ENCODE measurements at places on chromosomes 12 and 14. TPM values are rescaled to one million over a fixed set of nuclear protein-coding genes. Genes with fewer than 3 reads are reported as not detected.

Gene DCD
- total RNA-seq = not detected

Gene GLS2
- 1.2 TPM for total RNA-seq

Gene RPL36AL
- 284 TPM for total RNA-seq

Gene MYL2
- total RNA-seq = not detected

Gene PWP1
- total RNA-seq = 30.1 TPM

Gene TMEM229B
- total RNA-seq = 1.2 TPM

Gene GALNT9
- 1.8 TPM for total RNA-seq

Gene KCNK13
- not detected for total RNA-seq

Gene CCDC88C
- 17.7 TPM for total RNA-seq

DNA sequence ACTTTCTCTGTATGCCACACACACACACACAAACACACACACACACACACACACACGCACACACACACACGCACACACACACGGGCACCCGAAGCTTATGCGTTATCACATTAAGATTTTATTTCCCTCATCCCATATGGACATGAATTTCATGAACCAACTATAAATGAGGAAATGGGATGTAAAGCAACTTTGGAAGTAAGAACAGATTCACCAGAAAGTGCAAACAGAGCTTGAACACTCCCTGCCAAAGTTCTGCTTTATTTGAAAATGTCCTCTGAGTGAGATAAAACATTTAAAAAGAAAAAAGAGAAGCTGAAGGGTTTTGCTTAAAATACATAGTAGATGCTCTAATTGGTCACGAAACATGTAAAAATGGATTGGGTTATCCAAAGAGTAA, 90.4 kb upstream of the OTX2 start:
- H3K4me3 ChIP-seq = no peak overlapping the region
- no peak for DNase-seq
- no peak overlapping the region for H3K27ac ChIP-seq
- no peaks in the 10 kb centered on the region for H3K27me3 ChIP-seq
- no peaks in the 10 kb centered on the region for H3K36me3 ChIP-seq

- H3K4me1 ChIP-seq = peaks cover 5% of the 10 kb centered on the region
- no peaks in the 10 kb centered on the region for H3K36me3 ChIP-seq
- H3K27ac ChIP-seq = peak overlapping the region; percentile 73
- H3K27me3 ChIP-seq = no peaks in the 10 kb centered on the region
- H3K4me3 ChIP-seq = no peak overlapping the region
These were observed 164.5 kb upstream of the E2F7 start for GRCh38 chr12:77229640-77230442.

DNA sequence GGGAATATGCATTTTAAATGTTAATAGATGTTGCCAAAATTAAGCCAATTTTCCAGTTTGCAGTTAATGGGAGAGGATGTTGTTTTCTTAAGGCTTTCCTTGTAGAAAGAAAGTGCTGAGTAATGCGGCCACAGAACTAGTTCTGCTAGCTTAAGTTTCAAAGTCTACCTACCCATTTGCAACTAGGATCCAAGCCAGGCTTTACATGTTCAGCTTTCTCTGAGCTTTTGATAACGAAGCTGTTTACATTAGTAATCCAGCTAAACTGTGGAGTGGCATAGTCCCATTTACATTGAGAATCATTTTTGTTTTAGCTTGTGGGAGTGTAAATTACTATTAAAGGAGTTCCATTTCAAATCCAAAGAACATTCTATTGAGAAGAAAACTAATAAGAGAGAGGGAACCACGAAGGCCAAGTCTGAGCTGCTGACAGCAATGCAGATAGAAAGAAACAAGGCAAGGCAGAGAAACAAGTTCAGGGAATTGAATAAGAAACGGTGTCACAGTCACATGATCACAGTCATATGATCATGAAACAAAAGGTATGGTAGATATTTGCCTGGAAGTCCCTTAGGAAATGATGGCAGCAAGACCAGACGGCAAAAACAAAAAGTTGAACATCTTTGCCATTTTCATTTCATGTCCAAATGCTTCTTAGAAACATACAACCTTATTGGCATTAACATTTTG, 274.9 kb downstream of the PAWR start:
- H3K4me1 ChIP-seq = peaks cover 1% of the 10 kb centered on the region
- H3K36me3 ChIP-seq = no peaks in the 10 kb centered on the region

GRCh38 chr12:109994401-109995175, 1.6 kb downstream of the GIT2 start:
- no peak for DNase-seq
- no peaks in the 10 kb centered on the region for H3K36me3 ChIP-seq
- no peak overlapping the region for H3K27ac ChIP-seq
- H3K27me3 ChIP-seq = no peaks in the 10 kb centered on the region
- H3K4me1 ChIP-seq = peaks cover 2% of the 10 kb centered on the region

- H3K4me1 ChIP-seq = no peaks in the 10 kb centered on the region
- H3K27me3 ChIP-seq = no peaks in the 10 kb centered on the region
- no peak overlapping the region for H3K27ac ChIP-seq
- no peak for DNase-seq
These were observed 933.8 kb downstream of the TMEM121 start for GRCh38 chr14:106459971-106460730.

DNA sequence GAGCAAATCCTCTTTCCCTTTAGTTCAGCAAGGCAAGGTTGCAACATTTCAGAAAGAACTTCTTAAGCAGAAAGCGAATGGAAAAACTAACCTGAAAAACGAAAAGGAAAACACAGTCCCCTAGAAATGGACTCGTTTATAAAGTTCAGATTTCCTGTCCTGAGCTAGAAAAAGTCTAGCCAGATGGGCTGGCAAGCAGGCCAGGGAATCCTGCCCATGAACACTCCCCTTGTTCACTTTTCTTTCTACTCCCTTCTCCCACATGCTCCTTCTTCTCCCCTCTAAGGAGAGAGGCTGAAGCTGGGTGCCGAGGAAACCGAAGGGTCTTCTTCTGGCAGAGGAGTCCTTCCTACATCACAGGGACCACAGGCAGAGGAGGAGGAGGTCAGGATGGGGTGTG, 27.1 kb downstream of the LTBP2 start:
- no peak for DNase-seq
- no peaks in the 10 kb centered on the region for H3K36me3 ChIP-seq
- H3K4me3 ChIP-seq = no peak overlapping the region
- H3K27me3 ChIP-seq = no peaks in the 10 kb centered on the region
- peaks cover 41% of the 10 kb centered on the region for H3K4me1 ChIP-seq
- H3K27ac ChIP-seq = peak overlapping the region; percentile 67

DNA sequence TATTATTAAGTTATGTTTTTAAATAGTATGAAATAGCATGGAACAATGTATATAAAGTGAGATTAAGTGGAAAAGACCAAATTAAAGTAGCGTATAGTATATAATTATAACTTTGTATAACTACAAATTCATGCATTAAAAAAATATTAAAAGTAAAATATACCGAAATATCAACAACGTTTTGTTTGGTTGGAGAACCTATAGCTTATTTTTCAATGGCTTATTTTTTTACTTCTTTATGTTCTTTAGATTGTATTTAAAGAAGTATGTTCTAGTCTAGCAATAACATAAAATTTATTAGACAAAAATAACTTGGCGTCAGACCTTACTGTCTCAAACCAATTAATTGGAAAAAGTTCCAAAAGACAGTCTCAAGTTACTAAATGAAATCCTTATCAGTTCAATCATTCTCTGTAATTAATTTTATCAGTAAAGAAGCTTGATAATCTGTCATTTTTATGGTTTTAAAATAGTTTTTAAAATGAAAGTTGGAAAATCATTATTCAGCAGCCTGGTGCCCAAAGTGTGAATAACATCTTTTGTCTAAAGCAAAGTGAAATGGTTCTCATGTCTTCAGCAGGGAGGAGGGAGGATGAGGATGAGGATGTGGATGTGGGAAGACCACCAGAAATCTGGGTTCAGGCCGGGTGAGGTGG, 46.7 kb downstream of the IRAK3 start:
- H3K27ac ChIP-seq = no peak overlapping the region
- H3K36me3 ChIP-seq = no peaks in the 10 kb centered on the region
- no peak for DNase-seq
- H3K4me1 ChIP-seq = no peaks in the 10 kb centered on the region

GRCh38 chr12:1346126-1346525, 248.3 kb downstream of the FBXL14 start:
- no peaks in the 10 kb centered on the region for H3K36me3 ChIP-seq
- no peaks in the 10 kb centered on the region for H3K27me3 ChIP-seq
- H3K27ac ChIP-seq = no peak overlapping the region
- H3K4me3 ChIP-seq = no peak overlapping the region

- H3K27me3 ChIP-seq = no peaks in the 10 kb centered on the region
- H3K36me3 ChIP-seq = no peaks in the 10 kb centered on the region
- no peak for DNase-seq
- H3K4me3 ChIP-seq = no peak overlapping the region
- no peak overlapping the region for H3K27ac ChIP-seq
These were observed 35.2 kb upstream of the TXNRD1 start for GRCh38 chr12:104180374-104180773.

GRCh38 chr14:95547626-95548327, 12.9 kb downstream of the GLRX5 start:
- no peak overlapping the region for H3K4me3 ChIP-seq

DNA sequence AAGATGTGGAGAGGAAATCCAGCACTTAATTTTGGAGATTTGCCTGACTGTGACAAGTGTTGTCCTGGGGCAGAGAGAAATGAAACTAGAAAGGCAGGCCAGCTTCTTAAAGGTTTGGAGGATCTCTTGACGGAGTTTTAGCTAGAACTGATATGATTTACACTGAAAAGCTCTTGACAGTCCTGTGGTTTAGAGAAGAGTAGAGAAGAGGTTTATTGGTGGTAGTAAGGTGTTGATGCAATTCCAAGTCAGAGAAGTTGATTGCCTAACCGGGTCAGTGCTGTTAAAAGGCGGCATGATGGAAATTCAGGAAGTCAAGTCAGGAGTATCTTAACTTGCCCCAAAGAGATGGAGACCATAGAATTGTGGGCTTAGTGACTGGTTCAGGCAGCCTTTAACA, 89.0 kb upstream of the TRAF3 start:
- no peak overlapping the region for H3K4me3 ChIP-seq
- DNase-seq = no peak
- H3K27me3 ChIP-seq = no peaks in the 10 kb centered on the region
- H3K27ac ChIP-seq = no peak overlapping the region
- no peaks in the 10 kb centered on the region for H3K36me3 ChIP-seq
- no peaks in the 10 kb centered on the region for H3K4me1 ChIP-seq

DNA sequence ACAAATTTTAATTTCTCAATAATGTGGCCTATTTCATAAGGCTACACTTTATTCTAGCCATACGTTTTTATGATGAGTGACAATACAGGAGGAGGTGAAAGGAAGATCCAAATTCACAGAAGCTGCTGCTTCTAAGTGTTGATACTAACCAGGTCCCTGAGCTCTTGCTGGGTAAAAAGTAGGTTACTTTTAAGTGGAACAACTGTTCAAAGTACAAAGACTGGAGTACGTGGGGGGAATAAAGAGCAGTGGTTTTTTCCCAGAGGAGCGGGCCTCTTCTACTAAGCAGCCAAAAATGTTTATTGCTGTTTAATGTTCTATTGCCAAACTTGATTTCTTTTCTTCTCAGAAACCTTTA, 301.8 kb downstream of the AEBP2 start:
- no peaks in the 10 kb centered on the region for H3K27me3 ChIP-seq
- no peak overlapping the region for H3K27ac ChIP-seq
- DNase-seq = no peak
- no peak overlapping the region for H3K4me3 ChIP-seq

DNA sequence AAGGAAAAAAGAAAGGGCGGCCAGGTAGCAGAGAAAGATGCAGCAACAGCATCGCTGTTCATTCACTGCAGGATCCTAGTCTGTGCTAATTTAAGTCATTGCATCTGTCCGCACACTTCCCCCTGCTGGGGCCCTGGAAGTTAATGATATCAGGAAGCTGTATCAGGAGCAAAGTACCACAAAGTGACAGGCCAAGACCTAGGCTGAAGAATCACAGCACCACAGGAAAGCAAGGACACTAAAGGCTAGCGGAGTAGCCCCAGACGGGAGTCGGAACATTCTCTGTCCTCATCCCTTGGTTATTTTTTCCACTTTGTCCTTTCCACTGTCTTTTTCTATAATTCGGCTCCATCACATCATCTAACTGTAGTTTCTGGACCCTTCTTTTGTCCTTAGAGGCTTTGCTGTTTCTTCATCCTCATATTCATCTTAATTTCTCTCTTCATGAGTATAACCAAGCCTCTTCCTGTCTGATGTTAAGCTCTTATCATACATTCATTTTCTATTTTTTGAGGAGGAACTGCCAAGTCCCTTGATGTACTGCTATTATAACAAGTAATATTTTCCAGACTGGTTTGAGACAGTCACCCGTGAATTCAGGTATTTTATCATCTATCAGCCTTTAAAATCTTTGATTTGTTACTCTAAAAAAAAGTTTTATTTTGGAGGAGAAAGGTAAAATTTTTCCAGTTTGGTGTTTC, 28.3 kb downstream of the DUSP16 start:
- H3K36me3 ChIP-seq = no peaks in the 10 kb centered on the region
- H3K4me1 ChIP-seq = peaks cover 14% of the 10 kb centered on the region
- H3K27ac ChIP-seq = no peak overlapping the region
- DNase-seq = no peak

- H3K4me3 ChIP-seq = no peak overlapping the region
- H3K4me1 ChIP-seq = no peaks in the 10 kb centered on the region
- no peak for DNase-seq
- no peak overlapping the region for H3K27ac ChIP-seq
- H3K27me3 ChIP-seq = no peaks in the 10 kb centered on the region
- no peaks in the 10 kb centered on the region for H3K36me3 ChIP-seq
These were observed 78.4 kb downstream of the FGD4 start for GRCh38 chr12:32477714-32478113.

DNA sequence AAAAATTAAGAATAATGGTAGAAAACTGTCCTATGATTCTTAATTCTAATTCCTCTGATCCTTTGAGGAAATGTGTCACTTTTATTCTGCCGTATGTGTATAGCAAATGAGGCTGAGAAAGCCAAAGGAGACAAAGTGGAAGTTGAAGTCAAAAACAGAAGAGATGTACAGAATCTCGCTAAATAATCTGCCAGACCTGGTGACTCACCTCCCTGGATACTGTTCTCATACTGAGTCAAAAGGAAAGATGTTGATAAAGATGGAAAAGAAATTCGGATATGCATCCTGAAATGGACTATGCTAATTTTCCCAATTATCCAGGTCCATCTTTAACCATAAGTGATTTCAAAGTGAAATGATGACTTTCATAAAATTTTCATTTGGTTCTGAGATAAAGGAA, 92.5 kb downstream of the DUSP6 start:
- no peaks in the 10 kb centered on the region for H3K27me3 ChIP-seq
- H3K36me3 ChIP-seq = no peaks in the 10 kb centered on the region
- no peak overlapping the region for H3K4me3 ChIP-seq
- H3K27ac ChIP-seq = no peak overlapping the region
- no peak for DNase-seq

GRCh38 chr12:81953541-81953940, 194.4 kb upstream of the PPFIA2 start:
- H3K4me1 ChIP-seq = no peaks in the 10 kb centered on the region
- H3K36me3 ChIP-seq = no peaks in the 10 kb centered on the region
- no peak overlapping the region for H3K4me3 ChIP-seq
- H3K27ac ChIP-seq = no peak overlapping the region
- H3K27me3 ChIP-seq = no peaks in the 10 kb centered on the region

DNA sequence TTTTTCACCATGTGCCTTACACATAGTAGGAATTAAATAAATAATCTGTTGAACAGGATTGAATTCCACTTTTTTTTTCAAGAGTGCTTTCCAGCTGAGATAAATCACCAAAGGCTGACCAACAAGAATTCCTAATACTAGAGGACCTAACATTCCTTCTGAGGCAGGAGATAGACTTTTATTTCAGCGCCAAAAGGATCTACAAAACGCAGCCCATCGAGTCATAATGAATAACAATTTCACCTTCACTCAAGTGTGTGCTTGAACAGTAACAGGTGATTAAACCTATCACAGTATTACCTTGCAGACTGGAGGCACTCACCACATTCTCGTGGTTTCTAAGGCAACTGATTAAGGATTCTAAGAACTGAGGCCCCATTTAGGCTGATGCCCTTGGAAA, 224.3 kb upstream of the ATP2B1 start:
- no peak overlapping the region for H3K27ac ChIP-seq
- no peaks in the 10 kb centered on the region for H3K27me3 ChIP-seq
- H3K36me3 ChIP-seq = no peaks in the 10 kb centered on the region
- H3K4me3 ChIP-seq = no peak overlapping the region
- no peaks in the 10 kb centered on the region for H3K4me1 ChIP-seq

All from ovary (tissue), 10 donors.